ENCODE measurements at places on chromosomes 3 and 15. TPM values are rescaled to one million over a fixed set of nuclear protein-coding genes. Genes with fewer than 3 reads are reported as not detected.

CLDN16 gene
- total RNA-seq: not detected

GRCh38 chr15:55897560-55898336, 95.7 kb downstream of the NEDD4 start:
- H3K4me3 ChIP-seq: no peak overlapping the region
- H3K27me3 ChIP-seq: no peaks in the 10 kb centered on the region
- peaks cover 7% of the 10 kb centered on the region for H3K4me1 ChIP-seq

DNA sequence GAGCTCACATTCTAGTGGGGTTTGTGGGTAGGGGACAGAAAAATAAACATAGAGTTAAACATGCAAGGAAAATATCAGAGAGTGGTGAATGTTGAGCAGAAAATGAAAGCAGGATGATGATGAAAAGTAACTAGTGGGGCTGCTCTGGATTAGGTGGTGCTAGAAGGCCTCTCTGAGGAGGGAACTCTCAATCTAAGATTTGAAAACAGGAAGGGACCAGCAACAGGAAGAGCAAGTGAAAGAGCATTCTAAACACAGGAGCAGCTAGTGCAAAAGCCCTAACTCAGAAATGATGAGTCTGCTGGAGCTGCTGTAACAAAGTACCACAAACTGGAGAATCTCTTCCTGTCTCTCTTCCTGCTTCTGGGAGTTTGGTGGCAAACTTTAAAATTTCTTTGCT, 468.6 kb upstream of the AGTR1 start:
- no peak overlapping the region for H3K27ac ChIP-seq
- no peak overlapping the region for H3K4me3 ChIP-seq
- no peak for DNase-seq
- no peaks in the 10 kb centered on the region for H3K36me3 ChIP-seq
- no peaks in the 10 kb centered on the region for H3K4me1 ChIP-seq

FBXL22 gene
- total RNA-seq: not detected

DNA sequence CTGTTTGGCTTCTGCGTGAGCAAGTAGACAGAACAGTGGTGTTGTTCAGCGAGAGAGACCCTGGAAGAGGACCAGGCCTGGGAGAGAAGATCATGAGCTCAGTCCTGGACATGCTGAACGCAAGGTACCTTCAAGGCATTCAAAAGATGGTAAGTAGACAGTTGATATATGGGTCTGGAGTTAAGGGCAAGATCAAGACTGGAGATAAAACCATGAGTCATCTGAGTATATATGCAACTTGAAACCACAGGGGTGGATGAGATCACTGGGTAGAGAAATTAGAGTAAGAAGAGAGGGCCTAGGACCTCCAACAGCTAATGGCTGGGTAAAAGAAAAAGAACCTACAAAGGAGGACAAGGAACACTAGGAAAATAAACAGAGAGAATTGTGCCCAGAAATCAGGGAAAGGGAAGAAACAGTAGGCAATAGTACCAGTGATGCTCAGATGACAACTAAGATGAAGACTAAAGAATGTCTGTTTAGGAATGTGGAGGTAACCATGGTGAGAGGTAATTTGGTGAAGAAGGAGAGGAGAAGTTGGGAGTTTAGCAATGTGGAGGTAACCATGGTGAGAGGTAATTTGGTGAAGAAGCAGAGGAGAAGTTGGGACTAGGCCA, 343.2 kb upstream of the ADAMTS9 start:
- no peak for DNase-seq
- H3K27me3 ChIP-seq: no peaks in the 10 kb centered on the region
- no peak overlapping the region for H3K27ac ChIP-seq
- no peaks in the 10 kb centered on the region for H3K4me1 ChIP-seq
- H3K4me3 ChIP-seq: no peak overlapping the region

PLSCR5 gene
- not detected for total RNA-seq

- peaks cover 51% of the 10 kb centered on the region for H3K4me1 ChIP-seq
- DNase-seq: no peak
- H3K36me3 ChIP-seq: no peaks in the 10 kb centered on the region
- H3K27me3 ChIP-seq: no peaks in the 10 kb centered on the region
- H3K27ac ChIP-seq: peak overlapping the region; percentile 82
- no peak overlapping the region for H3K4me3 ChIP-seq
These were observed 16.7 kb downstream of the MIX23 start for GRCh38 chr3:122366379-122366749.

DNA sequence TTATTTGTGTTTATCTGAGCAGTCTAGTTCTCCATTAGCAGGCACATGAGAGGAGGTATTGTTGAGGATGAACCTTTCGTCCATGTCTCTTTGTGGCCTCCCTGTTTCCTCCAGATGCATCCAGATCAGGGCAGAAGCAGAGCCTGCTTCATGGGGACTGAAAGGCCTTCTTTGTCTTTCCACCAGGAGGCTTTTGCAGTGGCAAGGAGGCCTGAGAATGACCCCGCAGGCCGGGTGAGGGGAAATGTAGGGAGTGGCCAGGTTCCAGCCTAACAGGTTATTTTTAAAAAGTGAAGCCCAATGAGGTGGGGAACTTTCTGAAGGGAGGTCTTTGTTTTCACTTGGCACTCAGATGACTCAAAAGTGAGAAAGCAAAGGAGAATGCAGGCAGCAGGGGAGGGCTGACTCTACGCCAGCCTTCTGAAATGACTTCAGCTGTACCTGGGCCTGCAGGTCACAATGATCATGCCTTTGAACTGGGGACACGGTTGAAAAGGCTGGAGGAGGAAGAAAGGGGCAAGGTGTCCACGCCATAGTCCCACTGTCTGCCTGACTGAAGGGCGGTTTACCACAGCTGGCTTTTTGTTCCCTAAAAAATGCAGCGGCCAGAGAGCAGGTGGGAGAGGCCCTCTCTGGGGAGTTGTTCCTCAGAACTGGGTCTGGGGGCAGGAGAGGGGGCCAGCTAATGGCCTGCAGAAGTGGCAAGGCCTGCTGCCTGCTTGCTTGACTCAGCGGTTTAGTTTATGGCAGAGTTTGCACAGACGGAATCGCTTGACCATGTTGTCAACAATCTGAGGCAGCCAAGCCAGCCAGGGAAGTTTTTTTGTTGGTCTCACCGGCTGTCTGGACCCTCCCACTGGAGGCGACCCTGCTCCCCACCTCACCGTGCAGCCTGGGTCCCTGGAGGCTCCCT, 28.7 kb downstream of the CMTM7 start:
- no peak overlapping the region for H3K4me3 ChIP-seq
- no peaks in the 10 kb centered on the region for H3K36me3 ChIP-seq
- H3K27me3 ChIP-seq: no peaks in the 10 kb centered on the region
- peaks cover 83% of the 10 kb centered on the region for H3K4me1 ChIP-seq
- peak; percentile 79 for DNase-seq

DNA sequence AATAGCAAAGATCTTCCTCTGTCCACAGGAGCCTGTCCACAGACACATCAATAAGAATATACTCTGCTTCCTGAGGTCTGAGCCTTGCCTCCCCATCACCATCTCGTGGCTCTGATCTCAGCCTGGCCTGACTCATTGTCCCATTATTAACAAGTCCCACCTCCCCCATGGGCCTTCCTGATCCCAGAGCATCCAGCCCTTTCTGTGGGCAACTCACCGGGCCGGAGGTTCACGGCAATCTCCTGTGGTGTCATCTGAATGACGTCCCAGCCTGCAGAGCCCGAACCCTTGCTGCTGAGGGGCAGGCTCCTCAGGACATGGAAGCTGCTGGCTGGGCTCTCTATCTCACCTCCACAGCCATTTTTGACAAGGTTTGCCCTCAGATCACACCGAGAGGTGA, 28.1 kb downstream of the ITGB5 start:
- peak; percentile 31 for DNase-seq
- peaks cover 5% of the 10 kb centered on the region for H3K4me1 ChIP-seq
- H3K4me3 ChIP-seq: no peak overlapping the region

DNA sequence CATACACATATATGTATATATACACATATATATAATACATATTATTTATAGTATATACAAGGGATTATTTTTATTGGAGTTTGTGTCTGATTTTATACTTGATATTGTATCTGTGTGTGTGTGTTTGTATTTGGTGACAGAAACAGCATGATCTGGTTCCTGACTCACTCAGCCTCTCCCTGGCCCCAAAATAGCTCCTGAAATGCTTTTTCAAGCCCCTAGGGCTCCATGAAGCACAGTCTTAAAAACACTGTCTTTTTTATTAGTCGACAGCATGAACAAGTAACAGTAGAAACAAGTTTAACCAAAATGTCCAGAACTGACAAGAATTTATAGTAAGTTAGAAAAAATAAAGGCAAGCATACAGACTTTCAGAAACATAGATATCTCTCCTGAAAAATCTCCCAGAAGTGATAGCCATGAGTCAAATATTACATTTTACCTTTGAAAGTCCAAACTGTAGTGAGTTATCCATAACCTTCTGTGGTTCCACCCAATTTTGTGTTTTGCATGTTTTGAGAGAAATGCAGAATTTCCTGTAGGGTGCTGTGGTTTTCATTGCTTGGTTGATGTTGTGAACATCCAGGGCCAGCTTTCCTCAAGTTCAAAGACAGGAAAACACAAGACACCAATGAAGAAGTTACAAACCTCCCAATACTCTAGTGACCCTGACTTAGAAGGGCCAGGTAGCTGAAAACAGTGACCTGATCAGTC, 98.5 kb upstream of the CCDC80 start:
- H3K27me3 ChIP-seq: no peaks in the 10 kb centered on the region
- no peak for DNase-seq
- no peak overlapping the region for H3K27ac ChIP-seq
- no peak overlapping the region for H3K4me3 ChIP-seq

GOLGA8Q gene
- 1.3 TPM for total RNA-seq

DNA sequence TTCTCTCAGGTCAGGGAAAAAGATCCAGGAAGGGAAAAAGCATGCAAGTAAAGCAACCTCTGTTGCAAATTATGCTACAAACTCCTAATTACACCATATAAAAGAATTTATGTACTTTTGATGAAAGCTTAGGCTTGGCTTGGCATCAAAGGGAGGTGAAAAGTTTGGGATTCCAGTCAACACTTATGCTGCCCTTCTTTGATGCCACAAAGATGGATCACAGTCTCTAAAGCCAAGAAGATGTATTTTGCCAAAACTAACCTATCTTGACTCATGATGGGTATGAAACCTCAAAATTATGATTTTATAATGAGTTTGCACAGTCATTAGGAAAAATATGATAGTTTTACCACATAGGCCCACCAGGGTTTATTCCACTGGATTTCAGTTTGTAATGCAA, 101.0 kb upstream of the CCDC80 start:
- H3K27ac ChIP-seq: no peak overlapping the region
- H3K4me3 ChIP-seq: no peak overlapping the region
- no peak for DNase-seq

ALDH1L1 gene
- total RNA-seq: 54.7 TPM

All from body of pancreas (tissue), 4 donors.